ENCODE measurements at places on chromosomes 1 and 21. TPM values are rescaled to one million over a fixed set of nuclear protein-coding genes. Genes with fewer than 3 reads are reported as not detected.

Gene AMY1B
- not detected for total RNA-seq

Gene TNFRSF1B
- 27.6 TPM for total RNA-seq

Gene SEC16B
- 2.5 TPM for total RNA-seq

- peak; percentile 1 for DNase-seq
Measured at GRCh38 chr1:230295367-230295766, 130.8 kb downstream of the PGBD5 start.

DNA sequence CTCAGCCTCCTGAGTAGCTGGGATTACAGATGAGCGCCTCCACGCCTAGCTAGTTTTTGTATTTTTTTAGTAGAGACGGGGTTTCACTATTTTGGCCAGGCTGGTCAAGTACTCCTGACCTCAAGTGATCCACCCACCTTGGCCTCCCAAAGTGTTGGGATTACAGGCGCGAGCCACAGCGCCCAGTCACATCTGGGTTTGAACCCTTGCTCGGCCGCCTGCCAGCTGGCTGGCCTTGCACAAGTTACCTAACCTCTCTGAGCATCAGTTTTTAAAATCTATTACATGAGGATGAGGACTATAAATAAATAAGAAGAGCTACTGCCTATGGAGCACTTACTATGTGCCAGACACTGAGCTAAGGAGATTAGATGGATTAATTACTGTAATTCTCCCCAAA is 17.7 kb upstream of the PADI2 start:
- DNase-seq = no peak

GRCh38 chr1:115255154-115255553 is 82.9 kb downstream of the NGF start:
- no peak for DNase-seq
